ENCODE measurements at places on chromosomes 16 and 17.

- no peak for DNase-seq
Measured at GRCh38 chr16:74651841-74652240, 14.8 kb downstream of the RFWD3 start.

GRCh38 chr16:81817296-81817695 is 38.2 kb downstream of the PLCG2 start:
- no peak for DNase-seq

DNA sequence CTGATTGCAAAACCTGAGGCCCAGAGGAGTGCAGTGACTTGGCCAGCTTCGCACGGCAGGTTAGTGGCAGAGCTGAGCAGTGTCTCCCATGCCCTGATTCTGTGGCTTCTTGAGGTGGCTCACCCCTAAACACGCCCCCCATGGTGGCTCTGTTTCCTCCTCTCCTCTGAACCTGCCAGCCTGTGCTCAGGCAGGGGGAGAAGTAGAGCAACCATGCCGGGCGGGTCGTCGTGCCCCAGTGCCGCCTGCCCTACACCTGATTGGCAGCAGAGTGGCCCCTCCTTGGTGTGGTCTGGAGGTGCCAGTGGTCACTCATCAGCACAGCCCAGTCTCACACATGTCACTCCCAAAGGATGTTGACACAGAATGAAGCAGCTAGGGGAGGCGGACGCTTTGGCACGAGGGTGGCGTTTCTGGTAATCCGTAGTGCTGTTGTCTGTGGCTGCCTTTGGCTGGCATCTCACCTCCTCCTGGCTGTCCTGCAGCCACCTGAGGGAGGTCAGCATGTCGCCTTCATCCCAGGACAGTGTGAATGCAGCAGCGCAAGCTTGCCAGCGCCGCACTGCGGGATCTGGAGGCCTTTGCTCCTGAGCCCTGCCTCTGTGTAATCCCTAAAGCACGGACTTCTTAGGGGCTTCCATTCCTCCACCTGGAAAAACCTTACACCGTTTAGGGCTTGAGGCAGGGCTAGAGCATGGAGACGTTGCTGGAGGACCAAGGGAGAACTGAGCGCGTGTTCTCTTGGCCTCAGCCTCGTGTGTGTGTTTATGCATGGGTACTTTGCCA is 294.7 kb downstream of the SEC14L1 start:
- DNase-seq = no peak

DNA sequence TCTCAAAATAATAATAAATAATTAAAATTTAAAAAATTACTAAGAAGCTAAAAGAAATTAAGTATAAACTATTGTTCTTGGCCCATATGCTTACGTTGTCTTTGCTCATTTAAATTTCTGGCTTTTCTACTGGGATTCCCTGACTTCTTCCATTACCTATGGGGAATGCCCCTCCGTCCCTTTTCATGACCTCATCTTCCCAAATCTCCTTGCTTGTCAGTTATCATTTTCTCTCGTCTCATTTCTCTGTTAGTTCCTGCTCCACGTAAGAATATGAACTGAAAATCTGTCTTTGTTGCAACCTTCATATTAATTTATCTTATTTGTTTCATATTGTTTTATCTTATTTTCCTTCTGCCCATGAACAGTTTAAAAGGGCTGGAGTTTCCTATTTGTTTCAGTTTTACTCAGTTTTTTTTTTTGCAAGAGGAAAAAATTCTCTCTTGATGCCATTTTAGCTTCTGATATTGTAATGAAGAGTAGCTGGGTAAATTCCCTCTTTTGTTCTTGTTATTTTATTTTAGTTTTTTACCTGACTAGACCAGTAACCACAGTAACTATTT is 2.5 kb upstream of the DNAJA2 start:
- DNase-seq = no peak

DNA sequence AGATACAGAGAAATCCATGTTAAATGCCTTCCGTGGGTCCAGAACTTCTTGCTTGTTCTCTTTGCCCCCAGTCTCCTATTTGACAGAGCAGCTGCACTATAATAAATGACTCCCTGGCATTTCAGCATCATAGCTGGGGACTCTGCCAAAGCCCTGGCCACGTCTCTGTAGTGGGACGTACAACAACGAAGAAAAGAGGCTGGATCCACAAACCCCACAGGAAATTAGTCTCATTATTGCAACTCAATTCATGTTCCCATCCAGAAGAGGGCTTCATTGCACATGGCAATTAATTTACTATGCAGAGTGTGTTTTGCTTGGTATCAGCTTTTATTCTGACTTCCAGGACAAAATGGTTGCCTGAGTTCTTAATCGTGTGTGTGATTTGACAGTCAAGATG is 121.3 kb downstream of the CDH13 start:
- DNase-seq = no peak

- DNase-seq = no peak
Measured at GRCh38 chr16:75193730-75194444, 13.1 kb downstream of the CTRB2 start.

DNA sequence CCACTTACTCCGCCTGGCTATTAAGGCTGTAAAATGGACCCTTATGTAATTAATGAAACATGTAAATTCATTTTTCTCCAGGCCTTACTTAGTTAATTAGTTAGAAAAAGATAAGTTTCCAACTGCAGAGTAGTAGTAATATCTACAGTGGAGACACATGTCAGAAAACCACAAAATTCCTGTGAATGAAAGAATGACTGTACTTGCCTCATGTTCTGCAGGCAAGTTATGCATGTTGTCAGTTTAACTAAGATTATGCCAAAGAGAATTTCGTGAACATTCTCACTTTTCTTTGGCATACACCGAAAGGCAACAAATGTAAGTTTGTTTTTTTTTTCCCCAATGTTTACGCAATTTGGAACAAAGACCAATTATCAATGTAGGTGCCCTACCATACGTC is 16.8 kb upstream of the CCL1 start:
- DNase-seq = no peak

DNA sequence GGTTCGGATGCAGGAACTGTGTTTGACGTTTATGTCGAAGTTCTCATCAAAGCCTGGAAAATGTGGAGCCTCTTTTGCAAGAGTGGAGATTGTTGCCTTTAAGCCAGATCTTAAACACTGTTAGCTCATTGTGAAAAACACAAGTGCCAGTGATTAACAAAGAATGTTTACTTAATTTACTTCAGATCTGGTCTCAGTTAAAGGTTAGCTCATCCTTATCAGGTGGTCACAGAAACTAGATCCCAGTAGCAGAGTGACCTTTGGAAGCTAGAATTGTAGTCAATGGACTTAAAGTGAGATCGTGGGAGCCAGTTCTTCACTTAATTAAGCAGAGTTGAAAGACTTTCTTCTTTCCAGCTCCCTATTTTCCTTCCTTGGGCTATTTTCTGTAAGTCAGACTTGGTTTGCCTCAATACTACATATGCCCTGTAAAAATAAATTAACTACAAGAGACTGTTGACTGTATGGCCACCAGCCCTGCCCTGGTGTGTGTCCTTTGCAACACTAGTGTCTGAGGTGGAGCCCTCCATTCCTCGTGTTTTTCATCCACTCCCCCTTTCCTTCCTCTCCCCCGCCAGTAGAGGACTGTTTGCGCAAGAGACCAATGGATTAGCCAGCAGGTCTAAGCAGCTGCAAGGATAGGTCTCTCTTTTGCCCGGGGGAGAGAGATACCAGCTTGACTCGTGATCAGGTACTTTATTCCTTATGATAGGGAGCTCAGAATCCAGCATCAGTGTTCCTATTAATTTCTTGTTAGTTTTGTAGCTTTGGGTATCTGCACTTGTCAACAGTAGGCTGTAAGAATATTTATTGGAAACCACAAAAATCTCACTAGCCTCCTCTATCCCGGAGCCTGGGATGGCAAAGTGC is 20.2 kb downstream of the FBXO39 start:
- DNase-seq = no peak

GRCh38 chr17:6721744-6722143 is 8.6 kb upstream of the SLC13A5 start:
- no peak for DNase-seq

- no peak for DNase-seq
Measured at GRCh38 chr17:614653-615546, 99.7 kb downstream of the VPS53 start.
